ENCODE measurements at places on chromosomes 6 and 20.

- no peak for DNase-seq
Observed at GRCh38 chr6:144936764-144937163, 651.6 kb downstream of the UTRN start.

DNA sequence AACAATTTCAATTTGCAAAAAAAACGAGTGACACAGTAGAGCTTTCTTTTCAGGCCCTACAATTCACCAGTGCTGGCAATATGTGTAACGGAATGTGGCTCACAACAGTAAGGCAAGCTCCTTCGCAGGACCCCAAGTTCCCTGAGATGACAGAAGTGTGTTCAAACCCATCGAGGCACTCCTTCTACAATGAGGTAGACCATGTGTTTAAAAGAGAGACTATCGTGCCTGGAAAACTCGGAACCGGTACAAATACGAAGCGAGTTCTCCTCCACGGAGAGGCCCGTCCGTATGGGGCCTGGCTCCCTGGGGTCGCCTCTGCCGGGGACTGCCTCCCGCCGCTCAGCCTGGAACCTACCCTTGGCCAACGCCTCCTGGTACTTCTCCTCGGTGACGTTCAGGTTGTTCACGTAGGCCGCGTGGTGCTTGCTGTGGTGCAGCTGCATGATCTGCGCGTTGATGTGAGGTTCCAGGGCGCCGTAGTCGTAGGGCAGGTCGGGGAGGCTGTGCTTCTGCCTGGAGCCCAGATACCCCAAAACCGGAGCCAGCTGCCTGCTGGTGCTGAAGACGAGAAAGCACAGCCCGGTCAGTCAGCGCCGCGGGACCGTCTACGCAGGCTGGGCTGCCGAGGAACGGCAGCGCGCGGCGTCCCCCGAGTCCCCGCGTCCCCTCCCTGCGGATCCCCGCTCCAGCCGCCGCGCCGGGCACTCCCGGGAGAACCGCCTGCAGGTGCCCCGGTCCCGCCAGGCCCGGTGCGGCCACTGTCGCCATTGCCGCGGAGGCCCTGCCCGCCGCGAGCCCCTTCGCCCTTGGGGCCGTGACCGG is 526 bp downstream of the SOD2 start:
- DNase-seq = peak; percentile 78

- DNase-seq = no peak
Observed at GRCh38 chr6:126396131-126396530, 56.2 kb downstream of the CENPW start.

DNA sequence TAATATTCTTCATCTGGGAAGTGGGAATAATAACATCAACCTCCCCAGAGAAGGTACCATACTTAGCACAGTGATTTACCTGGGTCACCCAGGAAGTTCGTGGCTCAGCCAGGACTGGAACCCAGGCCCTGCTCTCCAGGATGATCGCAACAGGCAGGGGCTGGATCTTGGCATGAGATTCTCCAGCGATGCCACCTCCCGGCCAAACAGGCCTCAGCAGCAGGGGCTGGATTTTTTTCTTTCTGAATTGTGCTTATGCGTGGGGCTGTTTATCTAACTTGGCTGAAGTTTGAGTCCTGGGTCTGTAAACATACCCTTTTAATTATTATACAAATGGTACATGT is 129.5 kb upstream of the PTPN1 start:
- no peak for DNase-seq

DNA sequence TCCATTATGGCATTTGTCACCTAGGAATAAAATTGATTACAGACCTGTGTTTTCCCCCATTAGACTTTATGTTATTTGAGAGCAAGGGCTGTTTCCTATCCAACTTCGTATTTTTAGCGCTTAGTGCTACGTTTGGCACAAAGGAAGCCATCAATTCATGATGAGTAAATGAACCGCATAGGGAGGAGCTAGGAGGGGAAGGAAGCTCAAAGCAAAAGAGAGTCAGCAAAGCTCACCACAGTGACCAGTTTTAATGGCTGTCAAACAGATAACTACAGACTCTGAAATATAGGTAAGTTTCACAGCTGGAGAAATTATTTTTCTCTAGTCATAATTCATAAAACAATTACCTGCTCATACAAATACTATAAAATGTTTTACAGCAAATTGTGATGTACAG is 6.9 kb upstream of the SAMD3 start:
- no peak for DNase-seq

DNA sequence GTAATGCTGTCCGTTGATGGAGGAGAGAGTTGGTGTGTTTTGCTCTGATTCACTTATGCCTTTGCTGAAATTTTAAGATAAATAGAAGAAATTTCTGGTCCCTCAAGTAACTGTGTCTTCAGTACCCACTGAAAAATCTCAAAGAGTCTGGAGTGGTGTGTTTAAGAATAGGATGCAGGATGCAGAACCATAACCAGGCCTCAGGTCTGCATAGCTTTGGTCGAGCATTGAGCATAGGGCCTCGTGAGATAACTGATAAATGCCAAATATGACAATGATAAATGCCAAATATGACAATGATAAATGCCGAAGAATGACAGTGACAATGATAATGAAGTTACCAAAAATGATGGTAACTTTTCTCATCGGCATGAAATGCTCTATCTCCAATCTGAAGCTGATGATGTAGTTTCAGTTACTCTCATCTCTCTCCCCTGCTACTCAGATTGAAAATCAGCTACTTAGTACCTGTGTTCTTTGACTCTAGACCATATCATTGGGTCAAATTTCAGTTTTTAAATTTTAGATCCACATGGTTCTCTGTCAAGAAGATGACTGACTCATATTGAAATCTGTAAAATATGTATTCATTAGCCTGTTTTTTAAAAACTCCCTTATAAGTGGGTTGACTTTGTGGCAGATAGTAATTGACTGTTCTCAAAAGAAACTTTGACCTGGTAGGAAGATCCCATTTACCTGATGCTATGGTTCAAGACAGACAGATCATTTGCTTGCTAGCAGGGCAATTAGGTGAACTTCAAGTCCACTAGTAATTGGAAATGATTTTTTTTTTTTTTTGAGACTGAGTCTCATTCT is 96.6 kb downstream of the SLC16A10 start:
- DNase-seq = no peak

DNA sequence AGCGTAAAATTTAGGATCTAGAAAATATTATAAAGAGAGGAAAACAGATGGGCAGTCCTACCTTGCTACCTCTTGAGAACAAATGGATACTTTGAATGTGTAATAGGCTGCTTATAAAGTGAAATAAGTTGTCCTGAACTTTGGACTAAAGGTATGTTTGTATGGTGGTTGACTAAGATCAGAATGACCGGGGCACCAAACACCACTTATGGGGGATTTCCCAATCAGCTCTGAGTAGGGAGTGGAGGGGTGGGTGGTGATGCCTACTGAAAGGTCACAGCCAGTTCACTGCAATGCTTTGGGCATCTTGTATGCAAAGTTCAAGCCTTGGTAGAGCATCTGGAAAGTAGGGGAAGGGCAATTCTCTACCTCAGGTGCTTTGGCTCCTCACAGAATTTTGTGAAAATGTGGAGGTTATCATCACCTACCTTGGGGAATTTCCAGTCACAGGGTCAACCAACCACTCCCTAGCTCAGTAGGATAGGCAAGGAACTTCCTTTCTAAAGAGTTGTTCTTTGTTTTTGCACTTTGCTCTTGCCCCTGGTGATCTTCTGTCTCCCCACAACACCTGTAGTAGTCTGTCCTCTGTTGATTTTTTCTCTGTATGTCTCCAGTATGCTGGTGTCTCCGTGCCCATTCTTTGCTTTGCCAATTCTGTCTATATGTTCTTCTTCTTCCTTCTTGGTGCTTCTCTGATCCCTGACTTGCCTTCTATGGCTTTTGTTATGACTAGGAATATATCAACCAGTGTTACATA is at the start of gene TRIM31:
Gene TRIM31 (minus strand): TSS at position 88 of the 757 bp plus-strand sequence. CDS start 285 bp downstream, outside the sequence.
- DNase-seq = no peak

- no peak for DNase-seq
Observed at GRCh38 chr6:107504270-107505026, 14.5 kb downstream of the SOBP start.

DNA sequence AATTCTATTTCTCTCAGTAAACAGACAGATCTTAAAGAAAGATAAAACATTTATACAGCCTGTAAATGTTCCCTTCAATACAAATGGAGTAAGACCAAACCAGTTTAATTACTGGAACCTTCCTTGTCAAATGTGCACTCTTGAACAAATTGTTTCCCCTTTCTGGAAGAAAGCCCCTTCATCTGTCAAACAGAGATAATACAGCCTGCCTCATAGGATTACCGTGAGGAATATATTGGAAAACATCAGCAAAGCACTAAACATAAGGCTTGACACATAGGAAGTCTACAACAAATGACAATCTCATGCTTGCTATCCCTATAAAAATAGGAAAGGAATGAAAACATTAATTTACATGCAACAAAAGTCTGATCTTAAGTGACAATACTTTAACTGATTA is 173.8 kb downstream of the PTPRK start:
- no peak for DNase-seq

GRCh38 chr6:146210406-146211083 is 181.7 kb downstream of the GRM1 start:
- DNase-seq = no peak

GRCh38 chr20:46307999-46308257 is 370 bp downstream of the CDH22 start:
- DNase-seq = no peak

- peak; percentile 80 for DNase-seq
Observed at GRCh38 chr20:31967830-31968249, at the start of gene XKR7. Gene XKR7, plus strand, starts transcription at chr20:31968151. Its CDS starts 25 bp downstream, at chr20:31968176.

DNA sequence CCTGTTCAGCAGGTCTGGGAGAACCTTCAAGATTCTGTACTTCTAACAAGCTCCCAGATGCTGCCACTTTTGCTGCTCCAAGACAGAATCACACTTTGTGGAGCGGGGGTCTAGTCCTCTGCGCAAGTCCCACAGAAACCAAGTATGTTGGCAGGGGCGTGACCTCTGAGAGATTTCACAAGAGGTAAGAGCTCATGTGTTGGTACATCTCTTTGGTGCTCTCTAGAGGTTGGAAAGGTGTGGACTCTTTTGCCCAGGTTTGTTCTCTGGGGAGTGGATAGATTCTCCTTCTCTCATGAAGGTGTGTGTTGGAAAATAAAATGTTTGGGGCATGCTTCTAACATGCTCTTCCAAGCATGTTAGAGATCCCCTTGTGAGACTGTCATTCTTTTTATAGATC is 340.9 kb upstream of the IRAK1BP1 start:
- DNase-seq = no peak

GRCh38 chr6:16759646-16760515 is 1.4 kb downstream of the ATXN1 start:
- peak; percentile 50 for DNase-seq

- no peak for DNase-seq
Observed at GRCh38 chr6:704046-704445, 11.1 kb upstream of the EXOC2 start.

DNA sequence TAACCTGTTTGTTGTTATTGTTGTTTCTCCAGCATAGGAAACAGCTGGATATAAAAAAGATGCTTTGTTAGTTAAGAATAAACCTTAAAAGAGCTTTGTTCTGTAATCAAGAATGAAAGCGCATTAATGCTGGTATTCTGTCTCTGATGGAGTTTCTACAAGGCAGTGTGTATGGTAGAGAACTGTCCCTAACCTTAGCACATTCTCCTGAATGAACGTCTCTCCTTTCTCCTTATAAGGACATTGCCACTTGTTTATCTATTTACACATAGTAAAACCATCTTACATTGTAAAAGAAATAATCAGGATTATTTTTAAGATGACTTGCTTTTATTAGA is 33.8 kb upstream of the LCA5 start:
- DNase-seq = no peak

GRCh38 chr6:68544450-68544849 is 90.6 kb upstream of the ADGRB3 start:
- no peak for DNase-seq

DNA sequence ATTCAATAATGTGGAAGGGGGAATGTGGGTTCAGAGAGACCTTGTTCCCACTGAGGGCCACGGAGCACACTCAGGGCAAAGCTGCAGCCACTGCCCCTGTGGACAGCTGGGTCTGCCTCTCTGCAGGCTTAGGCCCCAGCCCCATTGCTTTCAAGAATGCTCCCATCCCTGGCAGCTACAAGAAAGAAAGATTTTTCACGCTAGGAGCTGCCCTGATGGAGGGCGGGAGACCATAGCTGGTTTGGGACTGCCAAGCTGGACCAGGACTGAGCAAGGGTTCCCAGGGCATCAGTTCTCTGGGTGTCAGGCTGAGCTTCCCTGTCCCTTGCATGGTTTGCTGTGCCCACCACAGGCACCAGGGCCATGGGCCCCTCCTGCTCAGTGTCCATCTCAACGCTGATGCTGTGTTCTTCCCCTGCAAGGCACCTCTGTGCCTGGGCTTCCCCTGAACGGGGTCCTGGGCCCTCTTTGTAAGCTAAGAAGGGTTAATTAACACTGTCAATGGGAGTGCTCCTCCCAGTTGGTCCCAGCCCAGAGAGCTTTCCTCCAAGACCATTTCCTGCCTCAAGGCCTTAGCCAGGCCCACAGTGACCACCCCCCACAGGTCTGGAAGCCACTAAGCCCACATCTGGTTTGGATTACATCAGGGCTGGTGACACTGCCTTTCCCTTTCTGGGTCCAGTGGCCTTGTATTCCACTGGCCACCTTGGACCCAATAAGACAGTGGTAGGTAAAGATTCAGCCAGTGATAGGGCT is 8.4 kb downstream of the FOXS1 start:
- no peak for DNase-seq

- DNase-seq = no peak
Observed at GRCh38 chr6:56752009-56752408, 109.3 kb upstream of the DST start.

DNA sequence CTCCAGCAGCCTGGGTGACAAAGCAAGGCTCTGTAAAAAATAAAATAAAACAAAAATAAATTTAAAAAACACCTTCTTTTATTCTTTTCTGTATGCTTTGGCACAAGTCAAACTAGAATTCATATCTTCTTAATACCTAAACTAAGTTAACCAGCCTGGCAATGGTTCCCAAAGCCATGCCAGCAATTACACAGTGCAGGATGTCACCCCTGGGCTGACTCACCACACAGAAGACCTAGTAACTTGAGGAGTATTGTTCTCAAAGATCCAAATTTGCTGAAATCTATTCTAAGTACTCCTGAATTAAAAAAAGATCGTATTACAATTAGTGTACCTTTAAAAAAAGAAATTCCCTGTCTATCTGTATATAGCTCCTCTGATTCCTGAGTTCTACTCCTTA is 162.7 kb upstream of the SGK1 start:
- no peak for DNase-seq

- no peak for DNase-seq
Observed at GRCh38 chr20:7758406-7758805, 181.9 kb downstream of the HAO1 start.

DNA sequence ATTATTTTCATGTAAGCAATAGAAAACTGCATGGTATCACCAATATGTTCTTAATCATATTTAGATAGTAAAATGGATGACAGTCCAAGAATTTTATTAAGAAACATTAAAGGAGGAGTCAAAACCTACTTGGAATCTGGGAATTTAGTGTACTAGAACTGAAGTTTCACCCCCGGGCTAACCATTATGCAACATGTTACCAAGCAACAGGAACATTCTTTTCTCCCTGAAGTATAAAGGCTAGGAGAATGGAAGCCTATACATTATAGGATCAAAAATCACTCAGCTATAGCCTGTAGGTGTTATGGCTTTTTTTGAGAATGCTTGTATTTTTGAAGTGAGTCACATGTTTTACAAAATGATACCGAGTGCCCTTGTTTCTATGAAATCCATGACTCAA is 538.3 kb downstream of the GRIK2 start:
- DNase-seq = no peak

GRCh38 chr6:137011406-137011805 is 33.4 kb downstream of the IL20RA start:
- DNase-seq = no peak
